ENCODE measurements at places on chromosomes 1 and 21. TPM values are rescaled to one million over a fixed set of nuclear protein-coding genes. Genes with fewer than 3 reads are reported as not detected.

The CFHR3 gene
- total RNA-seq = 0.15 TPM

The FHAD1 gene
- total RNA-seq = 1.8 TPM

The PRDM16 gene
- total RNA-seq = 0.79 TPM

The BRWD1 gene
- 38.6 TPM for total RNA-seq

The STK40 gene
- total RNA-seq = 69.7 TPM

The HECTD3 gene
- total RNA-seq = 103 TPM

The MYBPH gene
- not detected for total RNA-seq

DNA sequence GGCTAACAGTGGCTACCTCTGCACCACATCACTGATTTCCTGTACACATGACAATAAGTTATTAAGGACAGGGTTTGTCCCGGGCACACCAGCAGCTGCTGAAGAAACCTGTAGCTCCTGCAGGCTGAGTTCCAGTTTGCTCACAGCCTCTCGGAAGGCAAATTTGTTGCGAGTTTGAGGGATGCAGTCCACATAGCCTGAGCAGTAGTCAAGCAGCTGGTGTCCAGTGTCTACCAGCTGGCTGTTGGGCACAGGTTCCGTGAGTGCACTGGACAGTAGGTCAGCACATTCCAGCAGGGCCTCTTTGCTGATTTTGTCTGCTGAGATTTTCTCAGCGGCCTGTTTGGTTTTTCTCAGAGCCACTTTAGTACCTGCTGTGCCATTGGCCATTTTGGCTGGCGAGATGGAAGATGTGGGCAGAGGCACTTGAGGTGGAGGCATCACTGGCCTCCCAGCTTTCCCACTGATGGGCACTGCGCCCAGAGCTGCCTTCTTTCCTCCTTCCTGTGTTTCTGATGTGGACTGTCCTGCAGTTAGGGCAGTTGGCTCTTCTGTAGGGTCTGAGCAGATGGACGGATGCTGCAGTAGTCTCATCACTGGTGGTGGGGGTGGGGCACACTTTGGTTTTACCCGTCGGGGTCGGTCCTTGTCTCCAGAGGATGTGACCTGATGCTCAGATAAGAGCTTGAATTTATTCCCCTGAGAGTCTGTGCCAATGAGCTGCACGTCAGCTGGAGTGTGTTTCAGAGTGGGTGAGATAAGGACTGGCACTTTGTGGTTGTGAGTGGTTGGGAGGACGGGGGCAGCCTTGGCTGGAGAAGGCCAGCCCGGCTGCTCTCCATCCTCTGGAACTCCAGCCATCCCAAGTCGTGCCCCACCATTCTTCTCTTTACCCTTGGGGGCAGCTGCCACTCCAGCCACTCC is 26.1 kb downstream of the TOR3A start:
- no peak for DNase-seq

DNA sequence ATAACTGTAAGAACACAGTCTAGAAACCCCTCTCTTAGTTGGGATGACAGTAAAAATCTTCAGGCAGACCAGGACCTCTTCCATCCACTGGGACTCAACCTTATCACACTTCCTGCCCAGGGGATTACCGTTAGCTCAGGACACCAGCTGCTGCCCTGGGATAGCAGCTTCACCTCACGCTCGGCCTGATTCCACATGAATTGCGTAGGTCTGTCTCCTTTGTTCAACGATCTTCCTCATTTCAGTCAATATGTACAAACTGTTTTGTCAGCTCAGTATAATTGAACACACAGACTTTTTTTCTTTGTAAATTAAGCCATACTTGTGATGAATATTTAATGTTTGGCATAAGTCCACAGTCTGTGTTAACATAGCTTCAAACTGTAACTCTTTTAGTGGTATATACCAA is 290.4 kb downstream of the GRIK1 start:
- no peak for DNase-seq

- no peak for DNase-seq
These were observed 359.1 kb downstream of the BARHL2 start for GRCh38 chr1:90357995-90358394.

DNA sequence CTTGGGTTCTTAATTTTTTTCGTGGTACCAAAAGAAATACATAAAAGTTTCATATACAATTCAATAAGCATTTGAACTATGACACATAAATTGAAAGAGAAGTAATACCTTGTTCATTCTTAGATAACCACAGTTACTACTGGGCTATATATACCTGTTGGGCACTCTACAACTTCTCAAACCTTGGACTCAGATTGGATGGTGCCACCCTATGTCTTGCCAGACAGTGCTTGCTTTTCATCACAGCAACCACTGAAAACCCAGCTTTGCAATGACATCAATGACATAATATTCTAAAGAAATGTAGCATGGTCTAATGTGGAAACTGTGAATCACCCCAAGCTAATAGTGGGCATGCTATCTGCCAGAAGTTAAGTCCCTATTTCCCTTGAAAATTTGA is 62.8 kb upstream of the DPH5 start:
- DNase-seq = no peak

DNA sequence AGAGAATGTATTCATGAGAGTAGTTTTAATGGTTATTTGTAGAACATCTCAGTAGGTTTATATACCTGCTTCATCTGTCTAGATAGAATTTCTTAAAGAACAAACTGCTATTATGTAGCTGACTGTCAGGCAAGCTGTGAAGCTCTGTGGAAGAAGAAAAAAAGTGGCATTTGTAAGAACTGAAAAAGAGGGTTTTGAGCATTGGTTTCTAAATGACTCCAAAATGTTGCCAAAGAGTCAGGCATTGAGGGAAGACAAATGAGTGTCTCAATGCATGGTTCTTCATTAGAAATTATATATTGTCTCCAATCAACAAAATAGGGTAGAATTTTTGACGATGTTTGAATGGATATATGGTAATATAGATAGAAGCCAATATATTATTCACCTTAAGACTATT is 1276.1 kb downstream of the KCNT2 start:
- DNase-seq = no peak

- DNase-seq = no peak
These were observed 2587.5 kb upstream of the TPTE start for GRCh38 chr21:7933923-7934322.

DNA sequence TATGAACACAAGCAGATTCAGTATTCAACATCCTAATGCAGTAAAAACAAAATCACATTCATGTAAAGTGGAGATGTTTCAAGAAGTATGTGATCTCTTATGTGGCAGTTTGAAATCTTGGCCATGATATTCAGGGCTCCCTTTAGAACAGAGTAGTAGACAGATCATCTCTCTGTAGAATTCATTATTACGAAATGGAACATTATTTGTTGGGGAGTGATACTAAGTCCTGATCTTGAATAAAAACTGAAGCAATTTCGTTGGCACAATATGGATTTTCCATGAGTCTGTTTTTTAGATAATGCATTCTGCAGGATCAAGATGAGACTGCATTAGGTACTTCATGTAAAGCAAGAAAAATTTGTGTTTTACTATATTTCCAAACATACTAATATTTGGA is 264.4 kb upstream of the NRIP1 start:
- DNase-seq = no peak

- DNase-seq = no peak
These were observed 78.0 kb upstream of the RNPC3 start for GRCh38 chr1:103447471-103447870.

DNA sequence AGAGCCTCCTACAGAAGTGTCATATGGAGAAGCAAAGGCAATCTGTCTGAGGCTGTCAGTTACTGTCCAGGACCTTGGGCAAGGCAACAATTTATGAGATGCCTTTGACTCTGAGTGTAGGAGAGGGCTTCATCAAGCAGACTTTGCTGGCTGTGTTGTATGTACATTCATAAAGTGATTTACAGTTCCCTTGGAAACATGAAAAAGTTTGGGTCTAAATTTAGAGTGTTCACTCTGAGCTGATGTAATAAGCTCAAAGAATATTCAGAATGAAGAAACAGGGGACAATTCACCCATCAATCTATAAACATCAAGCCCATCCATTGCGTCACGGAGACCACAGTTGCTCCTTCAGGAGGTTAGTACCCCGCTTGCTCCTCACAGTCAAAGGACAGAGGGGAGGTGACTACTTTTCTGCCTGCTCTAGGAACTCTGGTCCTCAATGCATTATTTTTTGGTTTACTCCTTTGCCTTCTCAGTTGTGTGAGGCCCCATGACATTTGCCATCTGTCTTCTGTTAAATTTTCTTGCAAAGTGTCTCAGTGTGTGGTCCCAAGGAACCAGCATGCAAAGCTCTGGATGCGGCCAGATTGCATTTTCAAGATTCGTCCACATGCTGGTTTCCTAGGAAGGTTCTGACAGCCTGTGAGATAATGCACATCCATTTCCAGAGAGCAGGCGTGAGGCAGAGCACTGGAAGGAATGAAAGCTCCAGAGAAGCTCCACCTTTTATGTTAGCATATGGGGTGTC is 241.1 kb upstream of the KIAA0040 start:
- DNase-seq = no peak

- DNase-seq = peak; percentile 38
These were observed 2.0 kb downstream of the PTPRF start for GRCh38 chr1:43532716-43533115.

- DNase-seq = peak; percentile 86
These were observed 70.8 kb upstream of the RHOU start for GRCh38 chr1:228664399-228664914.

GRCh38 chr1:205689479-205689878 is 9.2 kb upstream of the SLC45A3 start:
- no peak for DNase-seq

DNA sequence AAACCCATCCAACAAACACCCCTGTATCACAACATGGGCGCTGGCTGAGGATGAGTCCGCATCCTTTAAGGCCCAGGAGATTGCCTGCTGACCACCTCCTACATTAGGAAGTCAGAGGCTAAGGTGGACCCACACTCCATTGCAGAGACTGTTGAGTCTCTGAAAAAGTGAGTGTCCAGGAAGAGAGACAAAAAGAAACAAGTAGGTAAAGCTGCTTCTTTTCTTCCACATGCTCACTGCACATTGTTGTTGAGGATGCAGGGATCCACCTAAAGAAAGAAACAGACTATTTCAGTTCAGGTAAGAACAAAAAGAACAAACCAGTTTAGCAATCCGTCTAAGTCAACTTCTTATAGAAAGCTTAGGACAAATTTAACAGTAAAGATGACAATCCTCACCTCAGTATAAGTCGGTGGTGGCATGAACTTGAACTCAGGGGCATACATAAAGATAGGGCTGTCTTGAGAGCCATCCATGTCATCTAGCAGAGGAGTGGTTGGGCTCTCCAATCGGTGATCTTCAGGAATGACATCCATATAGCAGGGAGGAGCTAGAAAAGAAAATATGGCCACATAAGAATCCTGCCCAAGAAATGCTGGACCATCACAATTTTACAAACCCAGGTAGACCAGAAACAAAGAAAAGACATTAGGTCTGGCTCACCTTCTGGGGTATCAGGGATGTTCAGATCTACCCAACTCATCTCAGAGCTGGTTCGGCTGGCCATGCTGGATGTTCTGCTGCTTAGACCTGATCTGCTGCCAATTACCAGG is 2.6 kb downstream of the TXNIP start:
- no peak for DNase-seq

GRCh38 chr1:160858097-160858496 is 4.6 kb downstream of the CD244 start:
- DNase-seq = peak; percentile 89

DNA sequence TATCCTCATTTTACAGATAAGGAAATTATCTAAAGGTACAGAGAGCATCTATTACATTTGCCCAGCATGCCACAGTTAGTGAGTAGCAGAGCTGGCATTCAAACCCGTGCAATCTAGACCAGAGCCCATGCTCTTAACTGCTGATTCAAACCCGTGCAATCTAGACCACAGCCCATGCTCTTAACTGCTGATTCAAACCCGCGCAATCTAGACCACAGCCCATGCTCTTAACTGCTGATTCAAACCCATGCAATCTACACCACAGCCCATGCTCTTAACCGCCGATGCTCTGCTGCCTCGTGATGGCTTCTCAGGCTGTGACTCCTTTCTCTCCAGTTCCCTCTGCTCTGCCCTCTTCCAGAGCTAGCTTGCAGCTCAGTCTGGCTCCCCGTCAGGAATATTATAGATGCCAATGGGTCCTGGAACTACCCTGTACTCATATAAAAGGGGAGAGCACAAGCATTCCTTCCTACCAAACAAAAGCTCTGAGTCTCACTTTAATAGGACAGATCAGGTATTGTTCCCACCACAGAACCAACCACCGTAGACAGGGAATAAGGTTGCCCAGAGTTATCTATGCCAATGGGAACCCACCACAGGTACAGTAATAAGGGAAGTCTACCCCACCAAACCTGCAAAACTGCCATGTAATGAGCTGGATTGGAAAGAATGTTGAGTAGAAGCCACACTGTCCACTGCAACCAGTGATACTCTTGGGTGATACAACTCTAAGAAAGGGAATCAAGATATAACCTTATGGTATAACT is 78.4 kb downstream of the SMYD3 start:
- DNase-seq = no peak

DNA sequence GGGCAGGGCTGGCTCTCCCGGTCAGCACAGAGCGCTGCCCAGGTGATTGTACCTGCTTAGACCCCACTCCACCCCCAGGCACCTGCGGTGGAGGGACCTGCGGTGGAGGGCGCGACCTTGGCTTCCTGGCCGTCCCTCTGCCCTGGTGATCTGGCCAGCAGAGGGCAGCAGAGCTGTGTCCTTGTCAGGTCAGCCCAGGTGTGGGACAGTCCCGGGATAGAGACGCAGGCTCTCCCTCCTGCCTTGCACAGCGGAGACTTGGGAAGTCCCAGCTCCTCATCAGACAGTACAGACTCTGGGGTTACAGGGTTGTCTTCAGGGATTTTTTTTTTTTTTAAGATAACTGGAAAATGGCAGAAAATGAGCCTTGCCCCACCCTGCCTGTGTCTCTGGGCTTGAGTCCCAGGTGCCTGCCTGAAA is 10.0 kb downstream of the SLX9 start:
- DNase-seq = peak; percentile 91

DNA sequence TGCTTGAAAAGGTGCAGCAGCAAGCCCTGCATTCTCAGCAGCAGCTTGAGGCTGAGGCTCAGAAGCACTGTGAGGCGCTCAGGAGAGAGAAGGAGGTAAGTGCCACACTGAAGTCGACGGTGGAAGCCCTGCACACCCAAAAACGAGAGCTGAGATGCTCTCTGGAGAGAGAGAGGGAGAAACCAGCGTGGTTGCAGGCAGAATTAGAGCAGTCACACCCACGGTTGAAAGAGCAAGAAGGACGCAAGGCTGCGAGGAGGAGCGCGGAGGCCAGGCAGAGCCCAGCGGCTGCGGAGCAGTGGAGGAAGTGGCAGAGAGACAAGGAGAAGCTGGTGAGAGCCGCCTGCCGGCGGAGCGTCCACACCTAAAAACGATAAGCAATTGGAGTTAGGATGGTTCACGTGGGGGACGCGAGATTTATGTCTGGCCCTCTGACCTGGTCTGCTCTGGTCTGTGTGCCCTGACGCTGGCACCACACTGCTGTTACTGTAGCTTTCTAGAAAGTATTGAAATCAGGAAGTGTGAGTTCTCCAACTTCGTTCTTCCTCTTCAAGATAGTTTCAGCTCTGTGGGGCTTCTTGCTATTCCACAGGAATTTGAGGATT is 26.7 kb upstream of the DIP2A start:
- no peak for DNase-seq

DNA sequence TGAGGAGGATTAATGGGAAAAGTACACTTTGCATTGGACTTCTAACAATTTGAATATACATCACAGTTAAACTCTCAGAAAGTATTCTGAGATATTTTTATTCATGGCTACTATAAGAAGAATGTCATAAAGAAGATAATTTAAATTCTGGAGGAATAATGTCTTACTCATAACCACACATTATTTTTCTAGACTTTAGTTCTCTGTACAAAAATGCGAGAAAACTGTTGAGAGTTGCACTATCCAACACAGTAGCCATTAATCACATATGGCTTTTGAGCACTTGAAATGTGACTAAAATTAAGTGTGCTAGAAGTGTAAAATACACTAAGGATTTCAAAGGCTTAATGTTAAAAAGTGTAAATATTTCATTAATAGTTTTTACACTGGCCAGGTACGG is 53.8 kb downstream of the CRB1 start:
- no peak for DNase-seq

GRCh38 chr1:91165033-91165654 is 143.3 kb upstream of the ZNF644 start:
- peak; percentile 85 for DNase-seq
